Thyroid gland (tissue), 4 donors: ENCODE measurements at places on chromosomes 1 and 21.

GRCh38 chr21:37819372-37819771 lies 96.9 kb downstream of the KCNJ6 start:
- H3K27ac ChIP-seq = no peak overlapping the region
- no peaks in the 10 kb centered on the region for H3K4me1 ChIP-seq
- no peak for DNase-seq
- H3K4me3 ChIP-seq = no peak overlapping the region
- H3K36me3 ChIP-seq = no peaks in the 10 kb centered on the region
- H3K27me3 ChIP-seq = no peaks in the 10 kb centered on the region

DNA sequence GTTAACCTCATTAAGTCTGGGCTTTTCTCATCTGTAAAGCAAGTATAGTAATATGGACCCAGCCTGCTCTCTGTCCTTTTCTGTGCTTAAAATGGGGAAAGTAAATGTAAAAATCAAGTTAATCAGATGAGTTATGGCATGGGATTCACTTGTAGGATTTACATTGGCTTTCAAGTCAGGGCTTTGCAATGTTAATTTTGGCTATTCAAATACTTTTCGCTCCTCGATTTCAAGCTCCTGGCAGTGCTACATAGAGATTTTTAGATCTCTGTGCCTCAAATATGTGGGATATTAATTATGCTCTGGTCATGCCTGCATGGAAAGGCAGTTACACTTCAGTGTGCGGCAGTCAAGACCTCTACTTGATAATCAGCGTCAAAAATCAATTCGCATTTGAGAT lies 709.8 kb downstream of the LTN1 start:
- H3K4me3 ChIP-seq = no peak overlapping the region
- no peak overlapping the region for H3K27ac ChIP-seq
- no peak for DNase-seq
- H3K36me3 ChIP-seq = no peaks in the 10 kb centered on the region

GRCh38 chr1:240091614-240092300 lies at the start of gene FMN2:
Gene FMN2 (plus strand): TSS chr1:240091883. CDS start chr1:240092110, 227 bp downstream.
- H3K27ac ChIP-seq = no peak within 1 kb of the TSS
- H3K4me1 ChIP-seq = peaks cover 24% of the 10 kb centered on the region
- H3K36me3 ChIP-seq = no peaks in the 10 kb centered on the region
- H3K4me3 ChIP-seq = peak within 1 kb of the TSS; percentile 8
- H3K27me3 ChIP-seq = peaks cover 14% of the 10 kb centered on the region

GRCh38 chr1:244704107-244704506 lies 51.2 kb downstream of the DESI2 start:
- DNase-seq = no peak
- no peaks in the 10 kb centered on the region for H3K4me1 ChIP-seq
- no peak overlapping the region for H3K27ac ChIP-seq
- no peaks in the 10 kb centered on the region for H3K27me3 ChIP-seq

DNA sequence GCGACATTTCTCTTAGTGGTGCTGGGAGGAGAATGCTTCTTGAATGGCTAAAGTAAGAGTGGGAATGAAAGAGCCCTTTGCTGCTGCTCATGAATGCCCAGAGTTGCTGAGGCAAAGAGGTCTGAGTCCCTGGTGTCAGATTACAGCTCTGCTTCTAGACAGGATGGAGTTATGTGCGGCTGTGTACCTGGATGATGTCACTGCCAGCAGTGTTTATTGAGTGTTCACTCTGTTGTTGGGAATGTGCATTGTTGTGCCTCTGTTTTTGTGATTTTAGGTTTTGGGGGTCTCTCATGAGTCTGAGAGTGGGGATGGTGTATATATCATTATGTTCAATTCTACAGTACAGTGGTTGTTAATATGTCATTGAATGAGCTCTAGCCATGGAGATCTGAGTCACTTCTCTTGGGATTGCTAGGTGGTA lies 2.7 kb downstream of the CDC14A start:
- no peak overlapping the region for H3K4me3 ChIP-seq
- H3K36me3 ChIP-seq = no peaks in the 10 kb centered on the region
- peak overlapping the region; percentile 50 for H3K27ac ChIP-seq
- no peaks in the 10 kb centered on the region for H3K27me3 ChIP-seq
- DNase-seq = peak; percentile 76

DNA sequence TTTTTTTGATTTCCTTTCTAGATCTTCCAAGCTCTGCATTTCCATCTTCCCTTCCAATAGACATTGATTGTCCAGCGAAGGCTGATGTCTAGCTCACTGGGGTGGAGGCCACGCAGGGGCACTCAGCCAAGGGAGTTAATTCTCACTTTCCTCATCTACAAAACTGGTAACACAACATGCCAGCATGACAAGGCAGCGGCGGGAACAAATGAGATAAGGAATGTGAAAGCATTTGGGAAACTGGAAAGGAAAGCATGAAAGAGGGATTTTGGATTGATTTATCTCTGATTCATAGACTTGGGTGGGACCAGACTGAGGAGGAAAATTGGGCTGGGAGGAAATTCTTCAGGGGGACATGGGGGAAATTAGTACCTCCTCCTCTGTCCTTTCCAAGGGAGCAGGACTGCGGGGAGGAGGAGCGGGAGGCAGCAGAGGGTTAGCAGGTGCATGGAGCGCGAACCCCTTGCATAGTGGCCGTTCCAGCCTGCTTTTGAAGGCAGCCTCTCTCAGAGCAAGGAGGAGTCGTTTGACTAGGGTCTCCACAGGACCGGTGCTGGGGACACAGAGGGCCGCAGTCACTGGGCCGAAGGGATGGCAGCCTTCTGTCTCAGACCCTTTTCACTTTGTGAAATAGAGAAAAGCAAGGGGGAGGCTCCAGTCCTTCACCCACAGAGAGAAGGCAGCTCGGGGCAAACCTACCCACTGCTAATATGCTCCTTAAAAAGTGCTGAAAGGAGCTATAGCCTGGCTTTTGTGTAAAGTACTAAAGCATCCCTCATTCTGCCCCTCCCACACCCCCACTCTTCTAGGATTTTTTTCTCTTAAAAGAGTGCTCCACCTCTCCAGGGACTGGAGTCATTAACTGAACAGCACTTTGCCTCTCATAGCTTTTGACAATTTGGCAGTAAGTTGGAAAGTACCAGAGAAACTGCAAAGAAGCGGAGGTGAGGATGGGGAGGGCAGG lies 89.2 kb downstream of the PLXNA2 start:
- H3K27me3 ChIP-seq = no peaks in the 10 kb centered on the region
- no peaks in the 10 kb centered on the region for H3K36me3 ChIP-seq
- DNase-seq = peak; percentile 39
- peaks cover 39% of the 10 kb centered on the region for H3K4me1 ChIP-seq

DNA sequence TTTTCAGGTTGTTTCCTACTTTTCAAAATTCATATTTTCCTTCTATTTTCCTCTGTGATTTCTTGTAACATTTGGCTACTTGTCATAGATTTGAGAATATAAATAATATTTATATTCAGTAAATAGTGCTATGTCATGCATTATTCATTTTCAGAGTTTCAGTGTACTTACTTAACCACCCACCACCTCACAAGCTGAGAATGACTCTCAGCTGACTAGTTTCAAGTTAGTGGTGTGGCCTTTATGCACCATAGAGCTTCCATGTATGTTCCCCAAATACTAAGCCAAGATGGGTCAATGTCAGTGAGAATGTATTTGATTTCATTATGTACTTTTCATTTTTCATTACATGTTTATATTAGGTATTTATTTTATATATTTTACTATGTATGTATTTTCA lies 56.9 kb upstream of the RGS1 start:
- H3K4me3 ChIP-seq = no peak overlapping the region
- H3K36me3 ChIP-seq = no peaks in the 10 kb centered on the region
- H3K27ac ChIP-seq = no peak overlapping the region
- no peaks in the 10 kb centered on the region for H3K4me1 ChIP-seq

GRCh38 chr1:54971317-54971791 lies 9.1 kb upstream of the TMEM61 start:
- no peaks in the 10 kb centered on the region for H3K27me3 ChIP-seq
- H3K36me3 ChIP-seq = no peaks in the 10 kb centered on the region
- H3K27ac ChIP-seq = no peak overlapping the region
- no peak for DNase-seq
- H3K4me1 ChIP-seq = no peaks in the 10 kb centered on the region
- H3K4me3 ChIP-seq = no peak overlapping the region

- H3K4me3 ChIP-seq = no peak overlapping the region
- peaks cover 23% of the 10 kb centered on the region for H3K4me1 ChIP-seq
- peak overlapping the region; percentile 83 for H3K27ac ChIP-seq
- H3K36me3 ChIP-seq = no peaks in the 10 kb centered on the region
These were observed 1.5 kb upstream of the THRAP3 start for GRCh38 chr1:36222481-36223380.

DNA sequence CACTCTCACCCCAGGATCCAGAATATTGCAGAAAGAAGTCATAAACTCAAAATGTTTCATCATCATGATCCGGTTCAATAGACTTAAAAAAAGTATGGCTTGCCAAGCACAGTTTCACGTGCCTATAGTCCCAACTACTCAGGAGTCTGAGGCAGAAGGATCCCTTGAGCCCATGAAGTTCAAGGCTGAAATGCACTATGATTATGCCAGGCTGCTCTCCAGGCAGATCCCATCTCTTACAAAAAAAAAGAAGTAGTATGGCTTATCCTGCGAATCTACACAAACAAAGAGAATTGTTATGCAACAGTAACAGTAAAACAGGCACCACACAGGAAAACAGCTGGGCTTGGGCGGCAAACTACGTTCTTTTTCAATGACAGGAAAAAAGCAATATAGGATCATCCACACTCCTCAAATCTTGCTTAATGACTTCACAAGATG lies 76.2 kb downstream of the EIF4G3 start:
- H3K4me1 ChIP-seq = no peaks in the 10 kb centered on the region
- DNase-seq = no peak
- no peaks in the 10 kb centered on the region for H3K27me3 ChIP-seq
- no peak overlapping the region for H3K27ac ChIP-seq

DNA sequence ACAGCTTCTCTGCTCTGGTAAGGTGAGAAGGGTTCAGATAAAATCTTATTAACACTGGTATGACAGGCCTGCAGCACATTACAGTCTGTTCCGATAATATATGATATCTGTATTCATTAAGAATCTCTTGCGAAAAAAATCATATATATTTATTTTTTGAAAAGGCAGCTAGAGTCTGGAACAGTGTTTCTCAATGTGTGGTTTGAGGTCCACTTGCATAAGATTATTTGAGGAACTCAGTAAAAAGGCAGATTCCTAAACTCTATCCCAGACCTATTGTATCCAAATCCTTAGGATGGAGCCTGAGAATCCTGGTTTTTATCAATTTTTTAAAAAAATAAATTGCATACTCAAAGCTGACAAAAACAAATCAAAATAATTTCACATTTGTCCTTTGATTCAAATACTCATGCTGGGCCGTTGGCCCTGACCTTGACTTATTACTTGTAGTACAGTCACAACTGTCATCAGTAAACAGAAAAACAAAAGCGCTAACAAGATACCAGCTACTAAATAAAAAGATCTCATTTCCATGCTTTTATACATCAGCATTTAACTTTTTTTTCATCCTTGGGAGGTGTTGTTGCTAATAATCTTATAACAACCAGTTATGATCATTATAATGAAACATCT lies 60.6 kb downstream of the RGS2 start:
- no peaks in the 10 kb centered on the region for H3K4me1 ChIP-seq
- H3K4me3 ChIP-seq = no peak overlapping the region
- no peak for DNase-seq
- no peaks in the 10 kb centered on the region for H3K27me3 ChIP-seq

GRCh38 chr1:31306278-31306677 lies 9.4 kb downstream of the ZCCHC17 start:
- H3K4me3 ChIP-seq = no peak overlapping the region
- H3K27ac ChIP-seq = no peak overlapping the region

- H3K4me1 ChIP-seq = peaks cover 9% of the 10 kb centered on the region
- DNase-seq = no peak
- peaks cover 13% of the 10 kb centered on the region for H3K36me3 ChIP-seq
- peak overlapping the region; percentile 93 for H3K27ac ChIP-seq
- H3K27me3 ChIP-seq = no peaks in the 10 kb centered on the region
- no peak overlapping the region for H3K4me3 ChIP-seq
These were observed 867 bp upstream of the TIMM17A start for GRCh38 chr1:201954263-201955008.

DNA sequence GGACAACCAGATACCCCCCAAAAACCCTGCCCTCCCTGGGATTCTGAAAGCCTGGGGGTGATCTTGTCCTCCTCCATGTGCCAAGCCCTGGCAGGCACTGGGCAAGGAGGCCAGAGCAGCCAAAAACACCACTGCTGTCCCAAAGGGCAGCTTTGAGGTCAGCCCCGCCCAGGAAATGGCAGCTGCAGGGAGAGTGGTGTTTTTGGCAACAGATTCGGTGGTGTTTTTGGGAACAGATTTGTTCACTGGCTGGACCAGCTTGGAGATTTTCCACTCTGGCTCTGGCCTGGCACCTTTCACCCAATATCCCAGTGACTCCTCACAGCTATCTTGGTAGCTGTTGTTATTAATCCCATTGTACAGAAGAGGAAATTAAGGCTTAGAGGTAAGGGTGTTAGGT lies 34.7 kb downstream of the LRP8 start:
- H3K36me3 ChIP-seq = no peaks in the 10 kb centered on the region
- no peaks in the 10 kb centered on the region for H3K27me3 ChIP-seq
- no peak for DNase-seq
- no peak overlapping the region for H3K27ac ChIP-seq

DNA sequence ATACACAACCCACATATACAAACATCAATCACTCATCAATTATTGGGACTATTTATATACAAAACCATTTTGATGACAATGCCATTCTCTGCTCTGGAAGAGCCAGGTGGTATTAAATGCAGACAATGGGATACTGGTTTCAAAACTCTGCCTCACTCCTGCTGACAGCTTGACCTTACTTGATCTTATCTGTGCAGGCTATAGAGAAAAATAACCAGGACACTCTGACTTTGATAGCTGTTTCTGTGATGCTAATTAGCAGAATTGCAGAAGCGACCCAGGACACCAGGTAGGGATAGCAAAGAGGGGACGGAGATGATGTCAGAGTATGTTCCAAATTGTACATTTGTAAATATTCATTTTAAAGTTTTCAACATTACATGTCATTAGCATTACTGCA lies 89.5 kb downstream of the OLFM3 start:
- no peak for DNase-seq
- no peak overlapping the region for H3K4me3 ChIP-seq
- no peaks in the 10 kb centered on the region for H3K27me3 ChIP-seq
- no peaks in the 10 kb centered on the region for H3K36me3 ChIP-seq

DNA sequence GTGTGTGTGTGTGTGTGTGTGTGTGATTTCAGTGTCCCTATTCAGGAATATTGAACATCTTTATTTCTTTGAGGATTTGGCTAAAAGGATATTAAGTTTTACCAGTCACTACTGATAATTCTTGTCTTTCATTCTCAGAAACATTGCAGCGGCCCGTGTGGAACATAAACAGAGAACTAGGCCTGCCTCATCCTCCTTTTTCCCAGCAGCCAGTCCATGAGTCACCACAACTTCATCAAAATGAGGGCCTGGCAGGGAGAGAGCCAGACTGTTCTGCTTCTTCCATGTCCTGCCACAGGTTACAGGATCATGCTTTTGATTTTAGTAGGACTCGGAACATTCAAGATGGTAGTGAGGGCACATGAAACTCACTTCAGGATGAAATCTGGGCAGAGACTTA lies 50.7 kb downstream of the LRIG2 start:
- H3K27ac ChIP-seq = peak overlapping the region; percentile 10
- peaks cover 54% of the 10 kb centered on the region for H3K36me3 ChIP-seq
- H3K27me3 ChIP-seq = no peaks in the 10 kb centered on the region
- no peak for DNase-seq
- peaks cover 3% of the 10 kb centered on the region for H3K4me1 ChIP-seq
